ENCODE measurements at places on chromosomes 6 and 20.

DNA sequence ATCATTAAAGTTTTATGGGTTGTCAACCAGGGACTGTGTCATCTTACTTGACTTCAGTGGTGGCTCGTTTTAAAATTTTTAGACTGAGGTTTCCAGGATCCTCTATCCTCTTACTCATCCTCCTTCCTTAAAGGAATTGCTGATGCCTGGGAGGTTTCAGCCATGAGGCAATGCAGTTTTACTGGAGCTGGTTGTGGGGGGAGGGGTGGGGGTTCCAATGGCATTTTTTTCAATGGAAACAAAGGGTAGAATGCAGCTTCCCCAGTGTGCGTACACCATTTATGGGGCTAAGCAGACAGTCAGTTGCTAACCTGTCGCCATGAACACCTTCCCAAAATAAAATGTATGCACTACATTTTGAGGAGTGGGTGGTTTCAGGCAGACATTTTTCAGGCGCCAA is 88.0 kb downstream of the METTL24 start:
- peak; percentile 36 for DNase-seq

- no peak for DNase-seq
Observed at GRCh38 chr6:123636782-123637181, at the start of gene TRDN. TSS of gene TRDN (minus strand) at chr6:123636950. CDS start at chr6:123636775, 175 bp downstream.

- no peak for DNase-seq
Observed at GRCh38 chr20:52624281-52624680, 347.9 kb upstream of the TSHZ2 start.

DNA sequence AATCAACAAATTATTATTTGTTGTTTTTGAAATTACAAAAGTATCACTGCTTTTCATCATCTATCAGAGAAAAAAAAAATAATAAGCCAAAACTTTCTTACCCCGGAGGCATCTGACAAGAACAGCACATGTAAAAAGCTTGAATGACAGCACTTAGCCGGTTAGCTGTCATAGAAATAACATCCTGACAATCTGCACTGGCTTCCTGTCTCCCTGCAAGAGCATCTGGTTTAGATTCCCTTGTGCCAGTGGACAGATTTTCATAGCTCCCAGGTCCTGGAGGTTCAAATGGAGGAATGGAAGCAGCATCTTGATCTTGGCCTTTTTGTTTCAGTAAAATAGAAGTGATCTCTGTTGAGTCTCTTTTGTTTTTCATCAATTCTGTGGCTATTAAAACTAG is 74.8 kb downstream of the HACE1 start:
- DNase-seq, result peak; percentile 76

- peak; percentile 63 for DNase-seq
Observed at GRCh38 chr20:53493311-53493857, 100.3 kb downstream of the ZNF217 start.

DNA sequence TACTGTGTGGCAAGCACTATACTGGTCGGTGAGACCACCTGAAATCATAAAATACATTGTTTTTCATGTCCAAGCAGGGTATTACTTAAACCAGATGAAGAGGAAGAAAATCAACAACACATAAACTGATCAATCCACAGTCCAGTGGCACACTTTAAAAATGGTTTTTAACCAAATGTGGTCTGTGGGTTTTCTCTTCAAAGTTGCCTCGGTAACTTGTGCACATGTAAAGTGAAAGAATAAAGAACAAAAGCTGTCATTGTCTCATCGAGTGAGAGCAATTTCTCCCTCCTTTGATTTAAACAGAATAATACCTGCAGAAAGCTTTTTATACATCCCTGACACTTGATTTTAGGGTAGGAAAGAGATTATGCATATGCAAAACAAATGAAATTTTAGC is 3.7 kb downstream of the FLRT3 start:
- DNase-seq, result no peak

- no peak for DNase-seq
Observed at GRCh38 chr6:4336778-4337442, 201.5 kb upstream of the ECI2 start.

DNA sequence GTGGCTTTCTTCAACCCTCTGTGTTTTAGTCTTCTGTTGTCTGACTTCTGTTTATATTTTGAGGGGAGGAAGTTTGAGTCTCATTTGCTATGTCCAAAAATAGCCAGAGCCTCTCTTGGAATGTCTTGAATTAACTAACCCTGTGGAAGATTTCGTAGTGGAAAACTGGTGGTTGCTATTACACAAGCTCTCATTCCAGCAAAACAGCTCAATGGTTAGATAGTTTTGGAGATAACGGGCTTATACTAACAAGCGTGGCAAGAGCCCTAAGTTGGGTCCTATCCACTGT is 1.6 kb downstream of the CCN2 start:
- DNase-seq, result peak; percentile 80

DNA sequence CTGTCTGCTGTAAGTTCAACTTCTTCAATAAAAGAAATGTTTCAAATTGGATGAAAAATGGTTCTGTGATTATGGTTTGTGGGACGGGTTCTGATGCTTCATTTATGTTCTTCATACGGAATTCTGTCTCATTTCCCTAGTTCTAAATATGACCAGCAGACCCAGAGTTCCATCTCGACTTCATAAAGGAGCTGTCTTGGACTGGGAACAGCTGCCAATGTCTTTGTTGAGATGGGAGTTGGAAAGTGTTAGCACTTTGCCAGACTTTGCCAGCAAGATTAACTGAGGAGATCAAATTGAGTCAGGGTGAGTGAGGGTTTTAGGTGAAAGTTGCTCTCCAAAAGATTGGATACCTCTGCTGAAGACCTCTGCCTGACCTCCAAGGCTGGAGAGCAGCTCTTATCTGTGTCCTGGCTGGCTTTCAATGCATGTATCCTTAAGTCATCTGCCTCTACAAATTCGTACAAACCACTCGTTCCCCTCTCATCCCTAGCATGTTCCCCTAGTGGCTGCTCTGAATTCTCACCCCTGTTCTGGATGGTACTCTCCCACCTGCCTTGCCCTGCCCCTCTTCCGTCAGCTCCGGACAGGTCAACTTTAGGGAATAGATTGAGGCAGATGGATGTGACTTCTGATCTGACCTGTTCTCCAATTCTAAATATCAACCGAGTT is at the start of gene EFCAB8:
EFCAB8 (plus strand) TSS at position 223 of the 672 bp plus-strand sequence. CDS start 4,870 bp downstream, outside the sequence.
- DNase-seq, result no peak

DNA sequence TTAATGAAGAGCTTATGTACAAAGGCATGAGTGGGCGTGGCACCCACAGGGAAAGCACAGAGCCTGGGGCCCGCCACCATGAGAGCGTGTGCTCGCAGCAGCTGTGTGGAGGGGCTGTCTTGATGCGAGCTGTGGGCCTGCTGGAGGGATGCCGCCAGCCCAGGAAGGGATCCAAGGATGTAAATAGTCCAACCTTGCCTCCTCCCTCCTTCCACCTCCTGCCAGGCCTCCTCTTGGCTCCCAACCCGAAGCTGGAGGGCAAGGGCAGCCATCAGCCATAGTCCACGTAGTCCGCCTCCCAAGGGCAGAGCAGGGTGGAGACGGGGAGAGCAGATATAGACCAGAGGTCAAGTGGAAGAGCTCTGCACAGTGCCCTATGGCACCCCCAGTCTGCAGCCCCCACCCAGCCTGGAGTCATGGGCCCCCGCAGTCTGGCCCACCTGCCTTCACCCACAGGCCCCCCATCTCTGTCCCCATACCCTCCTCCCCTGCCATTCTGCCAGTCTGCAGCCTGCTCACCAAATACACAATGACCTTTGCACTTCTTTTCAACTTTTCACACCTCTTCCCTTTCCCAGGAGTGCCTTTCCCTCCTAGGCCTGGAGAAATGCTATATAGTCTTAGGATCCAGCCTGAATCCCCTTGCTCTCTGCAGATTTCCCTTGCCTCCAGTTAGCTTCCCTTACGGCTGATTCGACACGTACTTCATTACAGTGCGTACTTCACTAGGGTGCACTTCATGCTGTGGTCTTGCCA is 77.1 kb downstream of the SHLD1 start:
- DNase-seq, result no peak

DNA sequence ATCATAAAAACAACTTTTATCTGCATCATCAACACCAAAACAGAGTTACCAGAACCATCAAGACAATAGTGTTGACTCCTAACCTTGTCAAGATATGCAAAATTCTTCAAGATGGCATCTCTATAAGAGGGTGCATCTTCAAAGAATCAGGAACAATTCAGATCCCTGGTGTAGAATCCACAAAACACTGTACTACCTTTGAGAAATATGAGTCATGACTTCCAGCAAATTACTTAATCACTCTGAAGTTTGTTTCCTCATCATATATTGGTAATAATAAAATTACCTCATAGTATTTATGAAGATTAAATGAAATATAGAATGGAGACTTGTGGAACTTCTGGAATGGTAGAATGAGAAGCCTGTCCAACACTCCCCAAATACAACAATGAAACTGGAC is 221.3 kb upstream of the SUPT3H start:
- DNase-seq, result no peak

- DNase-seq, result peak; percentile 89
Observed at GRCh38 chr6:13487122-13488014, at the start of gene GFOD1. TSS of gene GFOD1 (minus strand) at chr6:13487600. CDS start at chr6:13486890, 710 bp downstream.

DNA sequence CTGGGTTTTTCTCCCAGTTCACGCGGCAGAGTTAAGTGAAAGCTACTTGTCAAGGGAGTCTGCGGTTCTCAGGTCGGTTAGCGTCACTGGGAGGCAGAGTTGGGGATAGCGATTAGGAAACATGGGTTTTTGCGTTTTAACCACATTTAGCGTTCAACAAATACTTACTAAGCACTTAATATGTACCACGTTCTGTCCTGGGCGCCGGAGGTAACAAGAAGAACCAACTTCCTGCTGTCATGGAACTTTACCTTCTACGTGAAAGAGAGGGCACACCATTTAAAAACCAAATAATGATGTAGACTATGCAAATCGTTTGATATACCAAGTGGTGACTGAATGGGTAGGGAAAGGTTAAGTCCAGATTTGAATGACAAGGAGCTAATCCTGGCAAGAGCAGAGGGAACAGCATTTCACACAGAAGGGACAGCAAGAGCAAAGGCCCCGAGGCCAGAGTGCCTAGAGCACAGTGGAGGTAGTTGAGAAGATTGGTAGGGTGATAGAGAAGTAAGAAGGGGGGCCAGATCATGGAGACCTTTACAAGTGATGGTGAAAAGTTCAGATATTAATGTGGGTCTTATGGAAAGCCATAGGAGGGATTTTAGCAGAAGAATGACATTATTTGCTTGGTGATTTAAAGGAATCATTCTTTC is 744 bp downstream of the RIOK1 start:
- DNase-seq, result no peak

DNA sequence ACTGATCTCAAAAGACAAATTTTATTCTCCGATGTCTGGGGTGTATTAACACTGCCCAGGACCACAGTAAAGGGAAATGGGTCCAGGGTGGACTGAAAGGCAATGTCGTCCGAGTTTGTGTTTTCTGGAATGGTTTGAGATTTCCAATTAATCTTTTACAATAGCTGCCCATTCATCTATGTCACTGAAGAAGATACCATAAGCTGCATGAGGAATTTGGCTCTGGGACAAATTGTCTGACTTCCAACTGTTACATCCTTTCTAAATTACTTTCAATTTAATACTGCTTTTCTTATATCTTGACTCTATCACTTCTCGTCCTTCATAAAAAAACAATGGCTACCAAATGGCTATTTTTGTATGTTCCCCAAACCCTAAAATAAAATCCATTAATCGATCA is 130.7 kb upstream of the KCNK16 start:
- peak; percentile 87 for DNase-seq

GRCh38 chr6:17491416-17492142 is 98.2 kb downstream of the CAP2 start:
- DNase-seq, result no peak

GRCh38 chr6:127289934-127290333 is 23.3 kb downstream of the RNF146 start:
- no peak for DNase-seq

GRCh38 chr6:19590501-19591131 is 246.6 kb upstream of the ID4 start:
- DNase-seq, result no peak

DNA sequence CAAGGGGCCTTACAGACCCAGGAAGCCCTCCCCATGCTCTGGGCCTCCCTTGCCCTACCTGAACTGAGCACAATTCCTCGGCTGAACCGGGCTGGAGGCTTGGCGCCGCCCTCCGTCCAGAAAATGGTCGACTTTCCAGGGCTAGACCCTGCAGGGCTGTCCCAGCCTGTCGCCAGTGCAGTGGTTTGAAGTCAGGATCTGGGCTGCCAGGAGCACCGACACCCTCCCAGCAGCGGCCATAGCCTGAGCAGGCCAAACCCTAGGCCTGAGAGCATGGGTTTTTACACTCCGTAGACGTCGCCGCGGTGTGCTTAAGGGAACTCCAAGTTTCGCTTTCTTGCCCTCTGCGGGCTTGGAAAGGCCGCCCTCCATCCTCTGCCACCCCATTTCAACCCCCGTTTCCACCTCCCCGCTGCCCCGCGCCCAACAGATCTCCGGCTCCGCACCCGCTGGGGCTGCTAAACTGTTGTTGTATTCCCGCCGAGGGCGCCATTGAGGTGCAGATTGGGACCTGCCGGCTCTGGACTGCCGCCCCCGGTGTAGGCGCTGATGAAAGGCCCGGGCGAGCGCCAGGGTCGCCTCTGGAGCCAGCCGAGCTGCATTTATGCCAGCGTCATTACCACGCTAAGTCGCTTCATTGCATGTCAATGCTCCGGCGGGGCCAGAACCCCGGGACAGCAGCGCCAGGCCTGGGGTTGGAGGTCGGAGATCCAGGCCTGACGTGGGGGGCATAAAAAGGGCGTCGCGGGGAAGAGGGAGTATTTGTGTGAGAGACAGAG is 2.2 kb upstream of the TFAP2A start:
- DNase-seq, result no peak

- no peak for DNase-seq
Observed at GRCh38 chr20:558117-558516, 14.5 kb upstream of the CSNK2A1 start.

DNA sequence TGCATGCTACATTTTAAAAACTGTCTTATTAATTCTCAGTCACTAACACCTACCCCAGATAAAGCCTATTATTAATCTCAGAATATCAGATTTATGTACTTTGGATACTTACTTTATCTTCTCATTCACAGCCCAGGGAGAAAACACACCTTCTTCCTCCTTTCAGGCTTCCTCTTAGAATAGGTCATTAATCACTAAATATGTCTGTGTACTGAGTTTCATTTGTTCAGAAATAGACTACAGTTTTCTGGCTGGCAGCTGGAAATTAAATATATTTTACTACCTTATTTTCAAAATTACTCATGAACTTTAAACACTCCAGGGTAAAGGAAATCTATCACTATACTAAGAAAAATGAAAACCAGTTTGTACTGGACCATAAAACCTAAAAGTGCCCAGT is 147.7 kb upstream of the DST start:
- no peak for DNase-seq

- DNase-seq, result no peak
Observed at GRCh38 chr20:55406891-55407290, 598.4 kb downstream of the CBLN4 start.

Data from fibroblast of skin of scalp (primary cell).